ENCODE measurements at places on chromosomes 4 and X. TPM values are rescaled to one million over a fixed set of nuclear protein-coding genes. Genes with fewer than 3 reads are reported as not detected.
A peak's percentile ranks its signal among the peaks of the same experiment; 100 is the strongest.

- H3K4me3 ChIP-seq: no peak overlapping the region
- no peak overlapping the region for H3K27ac ChIP-seq
- no peaks in the 10 kb centered on the region for H3K4me1 ChIP-seq
- no peaks in the 10 kb centered on the region for H3K36me3 ChIP-seq
- DNase-seq: no peak
These were observed 70.1 kb downstream of the PJA1 start for GRCh38 chrX:69094977-69095669.

DNA sequence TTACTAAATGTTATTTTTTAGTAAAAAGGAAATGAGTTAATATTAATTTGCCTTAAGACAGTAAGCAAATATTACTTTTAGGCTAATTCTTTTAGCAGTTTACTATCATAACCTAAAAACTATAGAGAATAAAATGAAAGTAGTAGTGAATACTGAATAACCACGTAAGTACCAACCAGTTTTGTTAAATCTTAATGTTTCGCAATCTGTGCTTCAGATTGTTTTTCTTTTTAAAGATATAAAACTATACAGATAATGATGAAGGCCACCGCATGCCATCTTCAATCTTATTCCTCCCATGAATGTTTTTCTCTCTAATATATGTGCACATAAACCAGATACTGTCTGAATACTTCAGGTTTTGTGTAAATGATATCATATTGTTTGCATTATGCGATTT is 6.0 kb downstream of the RRH start:
- no peak for DNase-seq
- no peaks in the 10 kb centered on the region for H3K27me3 ChIP-seq
- H3K4me1 ChIP-seq: no peaks in the 10 kb centered on the region
- no peak overlapping the region for H3K4me3 ChIP-seq
- H3K27ac ChIP-seq: no peak overlapping the region

DNA sequence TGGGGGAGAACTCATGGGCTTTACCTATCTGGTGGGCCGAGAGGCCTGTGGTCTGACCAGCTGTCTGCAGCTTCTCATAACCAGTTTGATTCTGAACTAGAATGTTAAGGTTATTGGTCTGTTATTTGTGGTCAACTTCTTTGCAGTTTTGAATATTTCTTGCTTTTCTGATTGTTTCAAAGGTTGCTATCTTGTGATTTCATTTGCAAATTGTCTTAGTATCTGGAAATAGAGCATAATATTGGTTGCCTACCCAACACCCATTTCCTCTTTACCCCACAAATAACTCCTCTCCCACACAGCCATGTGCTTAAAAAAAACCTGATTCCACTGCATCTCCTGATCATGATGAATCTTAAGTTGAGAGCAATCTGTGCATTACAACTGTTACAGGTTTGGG is 39.1 kb upstream of the BMP2K start:
- no peak overlapping the region for H3K4me3 ChIP-seq
- H3K4me1 ChIP-seq: no peaks in the 10 kb centered on the region
- no peaks in the 10 kb centered on the region for H3K27me3 ChIP-seq
- DNase-seq: no peak
- no peaks in the 10 kb centered on the region for H3K36me3 ChIP-seq

GRCh38 chr4:156594624-156595023 is 377.0 kb downstream of the PDGFC start:
- no peaks in the 10 kb centered on the region for H3K27me3 ChIP-seq
- no peak overlapping the region for H3K27ac ChIP-seq
- no peaks in the 10 kb centered on the region for H3K4me1 ChIP-seq
- H3K36me3 ChIP-seq: no peaks in the 10 kb centered on the region

DNA sequence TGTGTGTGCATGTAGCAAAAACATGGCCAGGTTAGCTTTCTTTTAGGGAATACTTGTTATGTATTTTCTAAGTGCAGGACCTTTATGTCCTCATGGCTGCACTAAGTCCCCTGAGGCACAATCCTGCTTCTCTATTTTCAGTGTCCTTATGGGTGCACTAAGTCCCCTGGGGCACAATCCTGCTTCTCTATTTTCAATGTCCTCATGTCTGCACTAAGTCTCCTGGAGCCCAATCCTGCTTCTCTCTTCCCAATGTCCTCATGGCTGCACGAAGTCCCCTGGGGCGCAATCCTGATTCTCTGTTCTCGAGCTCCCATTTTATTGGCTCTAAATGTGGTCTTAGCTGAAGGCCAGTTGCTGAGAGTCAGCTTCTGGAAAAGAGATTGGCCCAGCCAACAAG is 49.7 kb upstream of the GPRIN3 start:
- H3K36me3 ChIP-seq: no peaks in the 10 kb centered on the region
- H3K4me1 ChIP-seq: no peaks in the 10 kb centered on the region
- no peak overlapping the region for H3K4me3 ChIP-seq
- DNase-seq: no peak
- no peak overlapping the region for H3K27ac ChIP-seq

Gene SYTL4
- total RNA-seq: 12.3 TPM

GRCh38 chrX:47540754-47541538 is 20.1 kb upstream of the ARAF start:
- H3K27me3 ChIP-seq: no peaks in the 10 kb centered on the region
- H3K36me3 ChIP-seq: no peaks in the 10 kb centered on the region
- DNase-seq: peak; percentile 81
- H3K4me1 ChIP-seq: no peaks in the 10 kb centered on the region
- no peak overlapping the region for H3K27ac ChIP-seq

Gene LEF1
- total RNA-seq: 61.8 TPM

GRCh38 chrX:2451501-2452316 is 49.1 kb downstream of the DHRSX start:
- no peak overlapping the region for H3K4me3 ChIP-seq
- no peaks in the 10 kb centered on the region for H3K4me1 ChIP-seq
- no peak for DNase-seq
- H3K36me3 ChIP-seq: no peaks in the 10 kb centered on the region
- H3K27me3 ChIP-seq: no peaks in the 10 kb centered on the region

DNA sequence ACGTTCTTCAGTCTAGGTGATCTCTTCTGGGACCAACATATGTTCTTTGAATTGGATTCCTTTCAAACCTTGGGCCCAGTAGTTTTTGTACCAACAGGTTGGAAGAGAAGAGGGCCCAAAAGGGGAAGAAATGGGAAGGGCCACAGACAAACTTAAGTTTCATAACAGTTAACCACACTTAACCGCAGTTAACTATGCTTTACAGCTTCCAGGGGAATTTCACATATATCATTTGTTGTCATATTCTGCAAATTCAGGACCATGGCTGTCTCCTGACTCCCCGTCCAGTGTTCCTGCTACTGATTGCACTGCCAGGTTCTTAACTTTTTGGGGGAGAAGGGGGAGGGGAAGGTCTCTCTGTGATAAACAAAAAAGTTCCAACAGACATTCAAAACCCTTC is 34.6 kb downstream of the RTL5 start:
- H3K36me3 ChIP-seq: no peaks in the 10 kb centered on the region
- DNase-seq: no peak
- peaks cover 15% of the 10 kb centered on the region for H3K27me3 ChIP-seq

DNA sequence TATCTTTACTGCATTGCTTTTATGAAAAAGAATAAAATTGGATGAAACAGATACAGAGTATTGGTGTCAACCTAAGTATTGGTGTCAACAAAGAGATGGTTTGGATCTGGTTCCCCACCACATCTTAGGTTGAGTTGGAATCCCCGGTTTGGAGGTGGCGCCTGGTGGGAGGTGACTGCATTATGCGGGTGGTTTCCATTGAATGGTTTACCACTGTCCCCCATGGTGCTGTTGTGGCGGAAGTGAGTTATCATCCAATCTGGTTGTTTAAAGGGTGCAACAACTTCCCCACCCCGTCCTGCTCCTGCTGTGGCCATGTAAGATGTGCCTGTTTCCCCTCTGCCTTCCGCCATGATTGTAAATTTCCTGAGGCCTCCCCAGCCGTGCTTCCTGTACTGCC is 52.8 kb upstream of the CD99 start:
- no peak for DNase-seq
- H3K4me3 ChIP-seq: no peak overlapping the region
- no peak overlapping the region for H3K27ac ChIP-seq
- no peaks in the 10 kb centered on the region for H3K4me1 ChIP-seq
- H3K27me3 ChIP-seq: no peaks in the 10 kb centered on the region
